ENCODE measurements at places on chromosomes 11 and 22. TPM values are rescaled to one million over a fixed set of nuclear protein-coding genes. Genes with fewer than 3 reads are reported as not detected.

The ME3 gene
- total RNA-seq = 12.0 TPM

The IGLL1 gene
- not detected for total RNA-seq

The C11orf91 gene
- total RNA-seq = not detected

The SCGB1C1 gene
- not detected for total RNA-seq

The TEX54 gene
- not detected for total RNA-seq
